ENCODE measurements at places on chromosomes 6 and 20.

DNA sequence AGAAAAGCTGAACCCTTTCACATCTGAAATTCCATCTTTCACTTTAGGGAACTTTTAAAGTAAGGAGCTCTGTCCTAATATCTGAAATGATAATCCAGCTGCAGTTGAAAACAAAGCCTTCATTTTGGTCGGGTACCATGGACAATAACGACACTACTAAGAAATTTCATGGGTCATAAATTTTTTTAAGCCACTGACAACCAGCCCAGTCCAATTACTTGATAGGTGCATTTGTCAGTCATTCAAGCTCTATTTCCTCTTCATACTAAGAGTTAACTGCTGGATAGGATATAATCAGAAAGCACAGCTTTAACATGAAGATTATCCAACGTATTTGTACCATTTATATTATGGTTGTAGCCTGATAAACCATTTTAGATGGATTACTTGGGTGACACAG, 52.5 kb downstream of the MMUT start:
- no peak for DNase-seq

DNA sequence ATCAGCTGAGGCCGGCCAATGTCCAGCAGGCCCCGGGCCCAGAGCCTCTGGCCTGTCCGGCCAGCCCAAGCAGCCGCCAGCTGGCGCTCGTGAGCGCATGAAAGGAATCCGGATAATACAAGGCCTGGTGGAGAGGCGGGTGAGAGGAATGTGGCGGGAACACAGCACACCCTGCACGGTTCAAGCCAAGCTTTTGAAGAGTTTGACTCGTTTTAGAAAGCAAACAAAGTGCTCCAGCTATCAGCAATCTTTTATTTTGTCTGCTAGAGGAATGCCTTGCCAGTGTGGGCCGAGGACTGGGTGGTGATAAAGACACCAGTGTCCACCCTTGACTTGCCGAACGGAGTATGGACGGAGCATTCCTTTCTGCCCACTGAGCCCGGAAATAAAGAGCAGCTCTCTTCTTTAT, 9.3 kb upstream of the NEDD9 start:
- no peak for DNase-seq

DNA sequence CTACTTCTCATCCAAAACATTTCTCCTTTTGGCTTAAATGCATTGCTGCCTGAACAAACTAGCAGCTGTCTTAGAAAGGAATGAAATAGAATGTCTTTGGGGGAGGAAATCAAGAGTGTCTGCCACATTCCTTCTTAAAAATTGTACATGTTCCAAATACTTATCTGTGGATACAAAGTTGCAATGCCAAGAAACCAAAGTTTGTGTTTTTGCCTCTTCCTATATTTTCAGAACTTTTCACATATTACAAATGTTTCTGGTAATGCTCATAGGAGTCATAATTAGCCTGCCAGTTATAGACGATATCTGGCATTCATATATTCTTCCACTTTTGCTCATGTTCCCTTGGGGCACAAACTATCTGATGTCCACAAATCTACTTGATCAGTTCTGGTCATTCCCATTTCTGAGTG, 165.5 kb upstream of the BMP5 start:
- no peak for DNase-seq

GRCh38 chr6:32816746-32817204, at the start of gene HLA-DOB:
Gene HLA-DOB (minus strand): TSS chr6:32817002. CDS start chr6:32816951, 51 bp downstream.
- DNase-seq, result no peak

DNA sequence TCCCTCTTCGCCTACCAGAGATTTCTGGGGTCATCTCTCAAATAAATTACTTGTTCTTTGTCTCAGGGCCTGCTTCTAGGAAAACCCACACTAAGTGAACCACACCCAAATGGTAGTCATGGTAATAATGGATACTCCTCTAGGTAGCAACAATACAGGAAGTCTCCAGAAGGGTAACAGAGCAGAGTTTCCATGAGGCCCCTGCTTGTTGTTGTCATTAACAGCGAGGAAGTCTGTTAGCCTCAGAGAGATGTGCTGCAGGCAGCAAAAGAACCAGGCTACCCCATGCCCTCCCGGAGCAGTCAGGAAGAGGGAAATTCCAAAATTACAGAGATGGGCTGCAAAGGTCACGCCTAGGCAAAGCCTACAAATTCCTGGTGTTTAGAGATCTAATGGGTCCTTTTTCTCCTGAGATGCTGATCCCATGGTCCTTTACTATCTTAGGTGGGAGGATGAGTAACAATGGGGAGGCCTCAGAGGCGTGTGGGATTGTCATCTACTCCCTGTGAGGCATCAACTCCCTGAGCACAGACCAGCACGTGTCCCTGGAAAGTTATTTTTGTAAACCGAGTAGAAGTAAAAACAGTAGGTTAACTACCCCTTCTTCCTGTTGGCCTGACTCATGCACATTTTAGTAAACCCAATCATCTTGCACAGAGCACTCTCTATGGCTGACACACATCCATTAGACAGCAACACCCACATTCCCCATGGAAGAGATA, 10.1 kb downstream of the ISM1 start:
- DNase-seq, result no peak

- DNase-seq, result no peak
These were observed 146.5 kb downstream of the CDKAL1 start for GRCh38 chr6:20680697-20681165.

- no peak for DNase-seq
These were observed 156.8 kb downstream of the DTNBP1 start for GRCh38 chr6:15506066-15506465.

DNA sequence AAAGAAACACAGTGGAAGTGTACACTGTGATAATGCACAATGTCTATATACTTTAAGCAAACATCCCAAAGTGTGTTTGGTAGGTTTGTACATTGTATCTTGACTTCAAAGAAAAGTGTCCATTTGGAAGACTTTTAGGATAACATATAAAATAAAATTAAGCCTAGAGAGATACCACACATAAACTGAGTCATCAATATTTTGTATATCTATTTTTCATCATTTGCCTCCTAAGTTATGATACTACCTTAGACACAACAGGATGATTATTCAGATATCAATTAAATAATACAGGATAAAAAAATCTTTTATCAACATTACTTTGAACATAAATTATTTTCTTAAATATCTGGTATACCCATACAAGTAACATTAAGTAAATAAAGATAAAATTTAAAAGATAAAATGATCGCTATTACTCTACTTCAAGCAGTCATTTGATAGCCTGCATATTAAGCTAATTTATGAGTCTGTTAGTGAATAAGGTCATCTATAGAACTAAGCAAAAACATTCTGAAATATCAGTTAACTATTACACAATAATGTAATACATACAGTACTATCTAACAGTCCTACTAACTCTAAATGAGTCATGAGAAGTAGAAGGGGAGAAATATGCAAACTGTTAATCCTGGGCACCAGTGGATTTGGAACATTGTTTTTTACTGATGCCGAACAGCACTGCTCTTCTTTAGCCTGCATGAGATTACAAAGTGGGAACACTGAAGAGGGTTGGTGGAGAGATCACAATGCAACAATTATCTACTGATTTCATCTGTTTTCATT, 158.4 kb upstream of the SIM1 start:
- DNase-seq, result no peak

DNA sequence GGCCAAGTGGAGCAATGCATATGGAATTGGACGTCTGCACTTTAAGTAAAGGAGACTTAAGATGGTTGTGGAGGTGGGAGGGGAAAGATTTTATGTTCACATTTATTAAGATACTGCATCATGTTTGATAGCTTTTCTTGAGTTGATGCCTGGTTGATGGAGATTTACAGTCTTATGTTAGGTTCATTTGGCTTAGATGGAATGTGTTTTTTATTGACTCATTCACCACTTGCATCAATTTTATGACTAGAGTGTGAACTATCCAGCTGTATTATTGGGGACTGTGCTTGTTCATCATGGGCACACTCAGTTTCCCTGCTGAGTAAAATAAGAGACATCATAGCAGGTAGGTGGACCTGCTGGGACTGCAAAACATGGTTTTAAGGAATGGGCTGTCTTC, 91.2 kb upstream of the SCP2D1 start:
- DNase-seq, result no peak

- no peak for DNase-seq
These were observed 8.2 kb upstream of the CD93 start for GRCh38 chr20:23094213-23094896.

GRCh38 chr6:88456221-88456859, 290.2 kb upstream of the CNR1 start:
- no peak for DNase-seq

DNA sequence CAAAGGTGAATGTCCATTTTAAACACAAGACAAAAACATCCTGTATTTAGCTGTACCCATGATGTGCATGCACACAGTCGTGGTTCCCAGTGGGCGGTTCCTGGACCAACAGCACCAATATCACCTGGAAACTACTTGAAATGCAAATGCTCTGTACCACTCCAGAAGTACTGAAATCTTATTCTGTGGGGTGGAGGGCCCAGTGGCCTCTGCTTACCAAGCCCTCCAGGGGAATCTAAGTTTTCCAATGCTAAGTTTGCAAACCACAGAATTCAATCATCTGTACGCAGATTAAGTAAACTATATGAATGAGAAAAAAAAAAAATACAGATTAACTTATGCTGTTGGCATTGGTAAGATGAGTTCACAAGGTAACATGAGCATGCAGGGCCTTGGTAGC, 14.1 kb downstream of the TRMT6 start:
- DNase-seq, result no peak

GRCh38 chr20:57584768-57585461, 24.0 kb downstream of the PCK1 start:
- no peak for DNase-seq

- DNase-seq, result no peak
These were observed 67.7 kb downstream of the TMEM244 start for GRCh38 chr6:129793447-129793846.

GRCh38 chr6:138999949-139000725, 12.1 kb upstream of the REPS1 start:
- DNase-seq, result no peak

DNA sequence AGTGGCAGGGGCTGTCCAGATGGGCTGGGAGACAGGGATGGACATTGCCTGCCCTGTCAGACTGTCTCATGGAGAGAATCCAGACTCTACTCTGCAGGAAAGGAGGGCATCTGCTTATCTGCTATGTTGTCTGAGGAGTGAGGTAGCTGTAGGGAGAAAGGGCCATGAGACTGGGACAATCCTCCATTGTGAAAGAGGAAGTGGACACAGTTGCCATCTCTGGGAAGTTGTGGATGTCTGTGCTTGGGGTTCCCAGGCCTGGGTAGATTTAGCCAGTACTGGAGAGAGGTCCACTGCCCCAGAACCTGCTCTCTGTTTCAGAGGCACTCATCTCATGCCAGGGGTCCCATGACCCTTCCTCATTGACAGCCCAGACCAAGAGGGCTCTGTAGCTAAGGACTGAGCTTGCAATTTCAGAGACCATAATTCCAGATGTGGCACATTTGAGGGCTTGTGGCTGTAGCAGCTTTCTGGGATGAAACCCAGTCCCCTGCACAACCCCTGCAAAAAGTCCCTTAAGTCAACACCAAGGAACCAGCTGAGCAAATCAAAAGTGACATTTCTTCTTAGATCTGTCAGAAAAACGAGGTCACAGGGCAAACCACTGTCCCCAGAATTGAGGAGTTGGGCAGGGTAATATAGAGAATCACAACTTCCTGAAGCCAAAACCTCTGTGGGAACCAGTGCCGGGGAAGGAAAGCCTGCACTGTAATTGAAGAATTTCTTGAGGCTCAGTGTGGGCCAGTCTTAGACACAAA, 4.1 kb upstream of the SIRPG start:
- DNase-seq, result no peak

DNA sequence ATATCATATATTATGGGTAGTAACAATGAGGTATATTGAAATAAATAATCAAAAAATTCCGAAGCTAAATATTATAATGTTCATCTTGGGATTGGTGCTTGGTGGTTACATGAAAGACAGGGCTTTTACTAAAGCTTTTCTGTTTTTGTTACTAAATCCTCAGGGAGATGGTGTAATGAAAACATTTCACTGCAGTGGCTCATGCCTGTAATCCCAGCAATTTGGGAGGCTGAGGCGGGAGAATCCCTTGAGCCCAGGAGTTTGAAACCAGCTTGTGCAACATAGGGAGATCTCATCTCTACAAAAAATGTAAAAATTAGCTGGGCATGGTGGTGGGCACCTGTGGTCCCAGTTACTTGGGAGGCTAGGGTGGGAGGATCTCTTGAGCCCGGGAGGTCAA, 42.9 kb downstream of the AFG1L start:
- DNase-seq, result no peak

DNA sequence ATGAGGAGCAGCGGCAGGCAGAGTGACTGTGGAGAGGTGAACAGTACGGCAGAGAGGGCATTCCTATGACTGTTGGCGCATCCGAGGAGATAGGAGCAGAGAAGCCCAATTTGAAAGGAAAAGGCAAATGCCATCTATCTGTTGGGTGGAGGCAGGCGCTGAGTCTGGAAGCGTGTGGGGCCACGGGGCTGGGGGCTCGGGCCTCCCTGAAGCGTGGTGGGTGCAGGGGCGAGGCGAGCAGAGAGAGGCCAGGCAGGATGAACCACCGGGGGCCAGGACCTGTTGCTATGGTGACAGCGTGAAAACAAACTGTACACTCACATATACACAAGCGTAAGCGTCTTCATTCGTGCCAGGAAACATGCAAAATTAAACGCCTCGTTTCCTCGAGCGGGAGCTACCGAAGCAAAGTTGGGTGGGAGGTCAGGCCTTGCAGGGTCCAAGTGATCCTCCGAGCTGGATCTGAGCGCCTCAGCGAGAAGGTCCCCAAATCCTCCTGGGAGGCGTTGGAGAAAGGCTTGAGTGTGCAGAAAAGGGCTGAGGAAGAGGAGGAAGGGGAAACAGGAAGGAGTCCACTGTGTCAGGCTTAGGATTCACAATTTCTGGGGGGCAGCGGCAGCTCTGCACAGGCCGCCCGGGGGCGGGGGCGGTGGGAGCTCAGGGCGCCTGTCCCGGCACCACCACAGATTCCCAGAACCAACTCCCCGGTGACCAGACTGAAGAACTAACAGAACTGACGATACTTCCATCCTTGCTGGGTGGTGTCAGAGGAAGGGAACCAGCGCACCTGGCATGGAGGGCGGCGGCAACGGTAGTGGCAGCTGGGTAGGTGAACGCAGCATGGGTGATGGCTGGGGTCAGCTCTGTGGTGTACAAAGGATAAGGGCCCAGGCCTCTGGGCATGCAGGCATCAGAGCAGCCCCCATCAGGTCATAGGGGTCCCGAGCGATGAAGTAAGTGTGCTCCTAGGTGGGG, 68.2 kb downstream of the KHDC1L start:
- no peak for DNase-seq

DNA sequence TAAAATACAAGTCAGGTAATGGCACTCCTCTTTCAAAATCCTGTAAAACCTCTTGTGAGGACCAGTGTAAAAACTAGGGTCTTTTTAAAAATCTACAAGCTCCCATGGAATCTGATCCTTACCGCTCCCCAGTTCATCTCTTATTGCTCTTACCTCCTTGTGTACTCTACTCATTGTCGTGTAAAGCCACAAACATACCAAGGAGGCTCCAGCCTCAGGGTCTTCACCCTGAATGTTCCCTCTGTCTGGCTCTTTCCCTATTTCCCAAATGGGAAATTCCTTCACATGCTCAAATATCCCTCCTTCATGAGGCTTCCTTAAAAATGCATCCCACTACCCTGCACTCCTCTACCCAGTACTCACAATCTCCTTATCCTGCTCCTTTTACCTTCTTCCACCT, 67.1 kb downstream of the TASP1 start:
- DNase-seq, result no peak

GRCh38 chr20:54017846-54018245, 52.5 kb downstream of the BCAS1 start:
- no peak for DNase-seq
